Bronchus fibroblast of lung (primary cell): ENCODE measurements at places on chromosomes 3 and 15. TPM values are rescaled to one million over a fixed set of nuclear protein-coding genes. Genes with fewer than 3 reads are reported as not detected.

The SCAANT1 gene
- not detected in 2 replicates for total RNA-seq

The SOX2 gene
- total RNA-seq = not detected in 2 replicates

The HIGD2B gene
- not detected in 2 replicates for total RNA-seq

The TMEM212 gene
- total RNA-seq = not detected in 2 replicates

The CDCP1 gene
- total RNA-seq = 22.1 and 23.2 TPM in 2 replicates

The SLC27A2 gene
- under 0.01 and 0.50 TPM in 2 replicates for total RNA-seq

The ACTRT3 gene
- 3.6 and 3.7 TPM in 2 replicates for total RNA-seq

The SRGAP3 gene
- 1.2 and 1.7 TPM in 2 replicates for total RNA-seq

The ROPN1 gene
- not detected in 2 replicates for total RNA-seq

The GOLGA6L7 gene
- not detected in 2 replicates for total RNA-seq

The GOLGA6L4 gene
- total RNA-seq = 0.59 and 0.84 TPM in 2 replicates

The ANKUB1 gene
- not detected in 2 replicates for total RNA-seq

The RBPMS2 gene
- 0.34 and 0.59 TPM in 2 replicates for total RNA-seq

The ACVR2B gene
- total RNA-seq = 1.0 and 1.5 TPM in 2 replicates

The TERC gene
- total RNA-seq = 92.2 and 99.0 TPM in 2 replicates

The GATA2 gene
- 2.8 and 3.7 TPM in 2 replicates for total RNA-seq

The LRRK1 gene
- 2.8 and 5.4 TPM in 2 replicates for total RNA-seq
